ENCODE measurements at places on chromosomes 7 and 10. TPM values are rescaled to one million over a fixed set of nuclear protein-coding genes. Genes with fewer than 3 reads are reported as not detected.

GRCh38 chr7:6651851-6652445, 14.8 kb downstream of the ZNF316 start:
- no peak for DNase-seq

DNA sequence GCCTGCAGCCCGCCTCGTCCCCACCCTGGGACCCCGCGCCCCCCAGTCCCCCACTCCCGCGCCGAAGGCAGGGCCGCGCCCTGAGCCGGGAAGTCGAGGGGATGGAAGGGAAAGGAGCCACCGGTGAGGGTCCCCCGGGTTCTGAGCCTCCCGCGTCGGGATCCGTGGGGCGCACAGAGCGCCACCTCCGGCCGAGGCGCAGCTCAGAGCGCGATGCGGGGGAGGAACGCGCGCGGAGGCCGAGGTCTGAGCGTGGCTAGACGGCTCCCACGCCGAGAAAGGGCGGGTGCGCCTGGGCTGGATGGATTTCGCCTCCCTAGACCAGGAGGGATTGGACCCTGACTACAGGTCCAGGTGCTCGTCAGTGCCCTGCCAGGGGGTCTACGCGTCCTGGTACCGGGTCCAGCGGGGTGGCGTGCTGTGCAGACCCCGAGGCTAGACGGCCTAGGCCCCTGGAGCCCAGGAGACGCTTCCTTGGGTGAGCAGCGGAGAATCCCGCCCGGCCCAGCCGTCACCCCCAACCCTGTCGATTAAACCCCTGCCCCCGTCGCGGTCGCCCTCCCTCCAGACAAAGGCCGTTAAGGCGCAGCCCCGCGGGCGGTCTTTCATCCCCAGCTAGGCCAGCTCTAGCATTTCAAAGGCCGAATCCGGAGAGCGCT, 986 bp upstream of the PDGFA start:
- DNase-seq = no peak

COL28A1 gene
- polyA plus RNA-seq = 9.7 TPM

BTBD16 gene
- 1.8 TPM for polyA plus RNA-seq

DNA sequence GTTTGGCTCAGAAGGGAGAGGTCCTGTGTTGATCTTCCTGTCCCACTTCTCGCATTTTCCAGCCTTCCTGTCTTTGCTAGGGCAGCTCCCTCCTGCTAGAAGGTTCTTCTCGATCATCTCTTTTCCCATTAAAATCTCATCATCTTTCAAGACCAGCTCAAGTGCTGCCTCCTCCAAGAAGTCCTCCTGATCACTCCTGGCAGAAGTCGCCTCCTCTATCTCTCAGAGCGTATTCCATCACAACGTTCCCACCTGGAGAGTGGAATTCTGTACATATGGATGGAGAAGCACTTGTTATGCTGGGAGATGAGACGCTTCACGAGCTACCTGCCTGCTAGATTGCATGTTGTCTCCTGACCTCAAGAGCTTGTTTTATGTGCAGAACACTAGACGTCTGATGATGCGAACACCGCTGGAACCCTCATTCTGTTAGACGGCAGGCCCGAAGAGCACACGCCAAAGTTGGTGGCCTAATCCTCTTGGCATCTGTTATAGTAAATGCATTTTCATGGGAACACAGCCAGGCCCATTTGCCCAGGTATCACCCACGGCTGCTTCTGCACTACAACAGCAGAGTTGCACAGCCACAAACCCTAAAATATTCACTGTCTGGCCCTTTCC, 68.0 kb upstream of the INSIG1 start:
- no peak for DNase-seq

DNA sequence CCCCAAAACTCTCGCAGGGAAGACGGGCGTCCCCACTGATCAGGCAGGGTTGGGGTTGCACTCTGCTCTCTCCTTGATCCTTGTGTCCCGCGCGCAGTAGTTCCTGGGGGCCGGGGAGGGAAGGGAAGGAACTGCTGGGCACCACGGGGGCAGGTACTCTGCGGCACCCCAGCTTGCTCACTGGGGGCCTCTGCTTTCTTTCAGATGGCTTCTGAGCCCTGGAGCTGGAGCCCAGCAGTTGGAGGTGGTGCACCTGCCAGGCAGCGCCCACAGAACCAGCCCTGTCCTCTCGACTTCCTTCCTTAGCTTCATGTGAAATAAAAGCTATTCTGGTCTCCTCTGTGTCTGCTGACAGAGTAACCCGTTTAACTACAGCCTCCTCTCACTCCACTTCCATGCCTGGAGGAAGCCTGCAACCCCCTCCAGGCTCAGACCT, 12.2 kb downstream of the PLAC9 start:
- DNase-seq = no peak

GRCh38 chr10:56561336-56561735, 200.3 kb upstream of the ZWINT start:
- no peak for DNase-seq

NRF1 gene
- 22.1 TPM for polyA plus RNA-seq

GARIN1A gene
- 1.8 TPM for polyA plus RNA-seq

GRCh38 chr7:85776691-85777345, 590.0 kb upstream of the SEMA3D start:
- DNase-seq = no peak

Data from right renal pelvis (tissue), 4 donors.